ENCODE measurements at places on chromosomes 16 and 17.

DNA sequence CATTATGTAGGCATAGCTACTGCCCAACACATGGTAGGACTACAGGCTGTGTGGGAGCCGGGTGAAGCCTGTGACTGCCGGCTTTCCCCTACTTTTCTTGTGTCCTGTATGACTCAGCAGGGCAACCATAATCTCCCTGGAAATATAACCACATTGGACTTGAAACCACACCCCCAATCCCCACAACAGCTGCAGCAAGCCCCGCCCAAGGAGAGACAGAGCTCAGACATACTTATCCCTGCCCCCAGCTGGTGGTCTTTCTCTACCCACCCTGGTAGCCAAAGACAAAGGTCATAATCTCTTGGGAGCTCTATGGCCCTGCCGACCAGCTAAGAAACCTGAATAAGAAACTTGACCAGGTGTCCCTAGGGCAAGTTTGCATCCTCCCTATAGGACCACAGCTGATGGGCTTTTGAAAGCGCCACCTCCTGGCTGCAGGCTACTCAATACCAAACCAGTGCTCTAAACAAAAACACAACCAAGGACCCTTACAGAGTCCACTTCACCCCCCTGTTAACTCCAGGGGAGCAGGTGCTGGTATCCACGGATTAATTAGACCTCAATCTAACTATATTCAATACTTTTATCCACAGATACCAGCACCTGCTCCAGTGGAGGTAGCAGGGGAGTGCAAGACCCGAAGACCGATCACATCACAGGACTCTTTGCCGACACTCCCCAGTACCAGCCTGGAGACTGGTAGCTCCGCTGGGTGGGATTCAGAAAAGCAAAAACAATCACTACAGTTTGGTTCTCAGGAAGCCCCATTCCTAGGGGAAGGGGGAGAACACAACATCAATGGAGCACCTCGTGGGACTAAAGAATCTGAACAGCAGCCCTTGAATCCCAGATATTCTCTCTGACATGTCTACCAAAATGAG lies 91.2 kb downstream of the IRX5 start:
- DNase-seq = no peak

GRCh38 chr17:43528988-43529814 lies 16.9 kb downstream of the ETV4 start:
- no peak for DNase-seq

DNA sequence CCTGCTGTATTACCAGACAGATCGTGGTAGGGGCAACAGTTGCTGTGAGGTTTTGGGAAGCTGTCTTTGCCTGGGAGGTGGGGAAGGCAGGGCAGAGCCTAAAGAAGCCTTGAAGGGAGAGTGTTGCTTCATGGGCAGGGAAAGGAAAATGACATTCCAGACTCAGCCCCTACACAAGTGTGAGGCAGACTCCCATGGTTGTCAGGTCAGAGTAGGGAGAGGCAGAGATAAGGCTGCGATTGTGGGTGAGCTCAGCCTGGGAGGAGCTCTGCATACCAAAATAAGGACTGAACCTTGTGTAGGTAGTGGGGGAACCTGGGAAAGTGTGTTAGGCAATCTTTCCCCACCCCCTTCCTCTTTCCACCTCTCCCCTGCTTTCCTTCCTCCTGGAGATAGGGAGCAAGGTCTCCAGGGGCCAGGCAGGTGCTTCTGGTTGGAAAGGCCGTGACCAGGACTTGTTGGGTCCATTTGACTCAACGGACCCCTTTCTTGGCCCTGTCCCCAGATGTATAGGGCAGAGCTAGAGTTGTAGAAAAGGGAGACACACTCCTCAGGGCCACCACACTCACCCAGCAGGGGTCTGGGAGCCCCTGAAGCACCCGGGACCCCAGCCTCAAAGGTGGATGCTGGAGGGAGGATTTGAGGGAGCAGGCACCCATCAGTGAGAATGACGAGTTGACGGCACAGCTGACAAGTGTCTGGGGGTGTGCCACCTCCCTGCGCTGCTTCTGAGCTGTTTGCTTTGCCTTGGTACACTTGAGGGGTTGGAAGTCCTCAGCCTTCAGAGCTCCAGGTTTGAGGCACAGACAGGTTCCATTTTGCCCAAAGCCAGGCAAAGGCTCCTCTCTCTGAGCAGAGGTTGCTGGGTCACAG lies 18.5 kb upstream of the TOB1 start:
- no peak for DNase-seq

GRCh38 chr16:85316944-85317343 lies 204.7 kb upstream of the CIBAR2 start:
- DNase-seq = no peak

DNA sequence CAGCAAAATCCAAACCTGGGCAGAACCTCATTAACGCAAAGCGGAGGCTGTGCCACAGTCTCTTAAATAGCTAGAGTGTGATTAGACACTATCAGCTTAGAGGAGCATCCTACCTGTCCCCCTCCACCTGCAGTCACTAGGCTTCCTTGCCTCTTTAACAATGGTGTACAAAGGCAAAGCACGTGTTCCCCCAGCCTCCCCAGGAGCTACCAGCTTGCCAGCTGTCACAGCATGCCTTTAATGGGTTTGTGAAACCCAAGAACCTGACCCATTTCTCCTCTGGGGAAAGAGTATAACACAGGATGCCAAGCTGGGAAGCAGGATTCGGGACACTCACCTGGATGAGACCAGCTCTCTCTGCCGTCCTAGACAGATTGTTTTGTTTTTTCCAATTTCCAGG lies 37.2 kb upstream of the TBX2 start:
- DNase-seq = no peak

- DNase-seq = peak; percentile 8
Observed at GRCh38 chr16:72400257-72401083, 228.5 kb upstream of the PMFBP1 start.

GRCh38 chr16:57689762-57690558 lies 4.6 kb upstream of the DRC7 start:
- DNase-seq = no peak

DNA sequence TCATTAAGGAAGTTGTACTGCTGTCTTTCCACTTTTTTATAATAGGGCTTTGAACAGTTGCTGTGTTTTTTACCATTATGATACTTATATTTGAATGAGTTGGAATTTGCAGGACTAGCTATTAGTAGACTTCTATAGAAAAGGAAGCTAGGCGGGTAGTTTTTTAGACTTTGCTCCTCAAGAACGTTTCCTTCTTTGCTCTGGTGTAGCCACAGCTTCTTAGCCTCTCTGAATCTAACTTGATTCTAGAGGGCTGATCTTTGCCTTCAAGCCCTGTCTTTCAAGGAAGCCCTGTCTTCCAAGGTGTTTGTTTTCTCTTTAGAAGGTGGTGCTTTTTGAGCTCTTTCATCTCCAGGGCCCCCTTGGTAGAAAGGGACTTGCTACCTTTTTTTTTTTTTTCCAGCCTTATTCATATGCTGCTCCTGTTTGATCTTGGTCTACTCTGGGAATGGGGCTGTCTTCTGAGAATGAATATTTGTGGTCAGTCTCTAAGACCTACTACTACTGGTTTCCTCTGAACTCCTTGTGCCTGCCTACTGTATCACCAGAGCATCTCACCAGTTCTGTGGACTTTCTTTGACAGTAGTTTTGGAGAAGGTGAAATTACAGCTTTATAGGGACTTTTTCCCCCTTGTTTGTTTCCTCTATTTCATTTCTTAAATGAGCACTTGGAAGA lies 52.3 kb upstream of the RASL10B start:
- DNase-seq = no peak

- DNase-seq = no peak
Observed at GRCh38 chr16:13134836-13135235, 233.4 kb downstream of the SHISA9 start.

- DNase-seq = no peak
Observed at GRCh38 chr16:919658-920050, 51.1 kb downstream of the LMF1 start.

DNA sequence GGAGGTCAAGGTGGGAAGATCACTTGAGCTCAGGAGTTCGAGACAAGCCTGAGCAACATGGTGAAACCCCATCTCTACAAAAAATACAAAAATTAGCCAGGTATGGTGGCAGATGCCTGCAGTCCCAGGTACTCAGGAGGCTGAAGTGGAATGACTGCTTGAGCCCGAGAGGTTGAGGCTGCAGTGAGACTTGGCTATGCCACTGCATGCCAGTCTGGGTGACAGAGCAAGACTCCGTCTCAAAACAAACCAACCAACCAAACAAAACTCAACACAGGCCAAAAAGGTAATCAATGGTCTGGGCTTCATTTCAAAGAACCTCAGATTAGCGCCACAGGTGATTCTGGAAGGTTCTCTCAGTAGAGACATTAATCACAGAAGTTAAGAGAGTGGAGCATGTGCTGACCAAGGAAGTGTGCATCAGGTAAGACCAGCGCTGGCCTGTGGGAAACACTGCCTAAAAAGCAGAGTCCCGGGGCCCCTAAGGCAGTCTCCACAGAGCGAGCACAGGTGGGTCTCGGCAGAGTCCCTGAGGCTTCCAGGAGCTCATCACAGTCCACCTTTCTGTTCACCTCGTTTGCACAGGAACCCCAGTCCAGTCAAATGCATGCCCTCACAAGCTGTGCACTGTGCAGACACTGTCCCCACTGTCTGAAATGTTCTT lies 71.5 kb upstream of the TRAP1 start:
- no peak for DNase-seq

- no peak for DNase-seq
Observed at GRCh38 chr16:79250502-79251098, 349.9 kb downstream of the MAF start.

- DNase-seq = no peak
Observed at GRCh38 chr16:3716831-3717234, 491 bp downstream of the TRAP1 start.

DNA sequence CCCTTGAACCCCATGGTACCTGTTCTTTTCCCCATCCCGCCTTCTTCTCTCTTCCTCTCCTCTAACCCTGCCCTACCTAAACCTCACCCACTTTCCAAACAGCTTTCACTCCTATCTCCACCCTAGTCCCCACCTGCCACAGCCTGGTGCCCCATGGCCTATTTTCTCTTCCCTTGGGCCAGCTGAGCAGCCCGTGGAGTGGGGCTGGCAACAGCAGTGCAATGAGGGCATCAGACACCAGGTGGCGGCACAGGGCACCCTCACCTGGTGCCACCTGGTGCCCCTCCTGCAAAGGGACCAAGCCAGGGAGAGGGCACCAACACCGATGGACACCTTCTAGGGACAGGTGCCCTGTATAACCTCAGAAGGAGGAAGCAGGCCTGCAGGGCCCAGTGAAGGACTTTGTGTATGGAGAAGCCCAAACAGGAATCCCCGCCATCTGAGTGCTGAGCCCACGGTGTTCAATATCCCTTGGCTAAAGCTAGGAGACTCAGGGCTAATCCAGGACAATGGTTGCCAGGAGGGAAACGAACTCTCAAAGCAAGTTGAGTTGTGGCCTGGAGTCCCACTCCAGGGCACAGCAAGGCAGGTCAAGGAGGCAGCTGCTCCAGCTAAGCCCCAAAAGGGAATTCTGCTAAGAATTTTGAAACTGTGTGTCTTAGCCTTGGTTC lies 4.0 kb upstream of the ABCC3 start:
- DNase-seq = peak; percentile 52

DNA sequence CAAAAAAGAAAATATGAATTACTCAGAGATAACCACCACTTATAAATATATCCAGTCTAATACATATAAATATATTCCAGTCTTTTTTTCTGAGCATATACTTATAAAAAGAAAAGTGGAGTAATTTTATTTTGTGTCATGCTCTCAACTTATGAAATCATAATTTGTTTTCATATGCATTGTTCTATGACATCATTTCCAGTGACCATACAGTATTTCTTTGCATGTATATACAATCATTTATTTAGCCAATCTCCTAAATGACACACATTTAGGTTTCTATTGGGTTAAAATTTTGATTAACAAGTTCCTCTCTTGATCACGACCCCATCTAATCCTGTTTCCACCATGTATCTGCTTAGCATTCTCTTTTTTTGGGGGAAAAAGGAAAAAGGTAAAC lies 16.4 kb upstream of the NDEL1 start:
- no peak for DNase-seq

DNA sequence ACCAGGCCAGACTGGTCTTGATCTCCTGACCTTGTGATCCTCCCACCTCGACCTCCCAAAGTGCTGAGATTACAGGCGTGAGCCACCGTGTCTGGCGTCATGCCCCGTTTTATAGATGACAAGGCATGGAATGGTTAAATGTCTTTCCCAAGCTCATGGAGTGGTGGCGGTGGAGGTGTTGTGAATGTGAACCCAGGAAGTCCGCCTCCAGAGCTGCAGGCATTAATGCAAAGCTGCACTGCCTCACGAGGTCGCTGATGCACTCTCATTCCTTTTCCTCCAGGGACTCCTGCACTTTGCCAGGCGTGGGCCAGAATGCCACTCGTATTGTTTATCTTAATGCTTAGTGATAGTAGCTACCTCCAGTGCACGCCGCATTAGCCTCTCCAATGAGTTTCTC lies 149.6 kb downstream of the WWOX start:
- DNase-seq = no peak

- no peak for DNase-seq
Observed at GRCh38 chr17:59668816-59669215, 38.4 kb downstream of the PTRH2 start.

GRCh38 chr17:73792994-73793393 lies 148.7 kb upstream of the SDK2 start:
- DNase-seq = no peak

- DNase-seq = no peak
Observed at GRCh38 chr16:20507280-20507679, 56.0 kb downstream of the ACSM2A start.

- no peak for DNase-seq
Observed at GRCh38 chr17:13583996-13584700, 17.6 kb downstream of the HS3ST3A1 start.

- no peak for DNase-seq
Observed at GRCh38 chr17:15472891-15473290, 5.5 kb upstream of the CDRT4 start.

DNA sequence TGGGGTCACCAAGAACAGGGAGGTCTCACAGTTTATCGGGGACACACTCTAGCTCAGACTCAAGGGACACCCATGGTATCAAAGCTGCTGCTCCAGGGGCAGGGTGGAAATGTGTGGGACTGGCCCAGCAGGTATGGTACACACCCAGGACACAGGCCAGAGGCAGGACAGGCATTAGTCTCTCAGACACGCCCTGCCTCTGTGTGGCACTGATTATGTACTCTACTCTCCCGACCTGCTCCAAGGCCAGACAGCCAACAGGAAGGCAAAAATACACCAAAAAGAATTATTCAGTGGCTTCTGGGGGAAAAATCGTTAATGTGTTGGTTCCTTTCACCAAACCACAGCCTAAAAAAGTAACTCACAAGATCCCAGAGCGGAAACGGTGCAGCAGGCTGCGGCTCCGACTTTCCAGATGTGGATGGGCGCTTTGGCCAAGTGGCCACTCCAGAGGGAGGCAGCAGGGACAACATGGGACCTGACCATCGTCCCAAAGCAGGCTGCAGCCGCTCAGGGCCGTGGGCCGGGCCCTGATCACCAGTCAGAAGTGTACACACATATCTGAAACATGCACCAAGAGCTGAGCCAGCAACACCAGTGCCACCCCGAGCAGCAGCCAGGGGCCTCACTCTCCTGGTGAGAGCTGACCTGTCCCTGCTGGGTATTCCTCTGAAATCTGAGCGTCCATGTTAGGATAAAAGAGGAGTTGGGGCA lies 1.0 kb upstream of the SIRT7 start:
- DNase-seq = no peak

- no peak for DNase-seq
Observed at GRCh38 chr17:1986783-1987451, 38.2 kb downstream of the RTN4RL1 start.

GRCh38 chr17:81682565-81683207 lies 911 bp downstream of the ARL16 start:
- DNase-seq = no peak

Measured in activated T-cell treated with anti-CD3 and anti-CD28 coated beads for 48 hours (primary cell).